Pancreas (tissue), 10 donors: ENCODE measurements at places on chromosomes 12 and 14. TPM values are rescaled to one million over a fixed set of nuclear protein-coding genes. Genes with fewer than 3 reads are reported as not detected.

DNA sequence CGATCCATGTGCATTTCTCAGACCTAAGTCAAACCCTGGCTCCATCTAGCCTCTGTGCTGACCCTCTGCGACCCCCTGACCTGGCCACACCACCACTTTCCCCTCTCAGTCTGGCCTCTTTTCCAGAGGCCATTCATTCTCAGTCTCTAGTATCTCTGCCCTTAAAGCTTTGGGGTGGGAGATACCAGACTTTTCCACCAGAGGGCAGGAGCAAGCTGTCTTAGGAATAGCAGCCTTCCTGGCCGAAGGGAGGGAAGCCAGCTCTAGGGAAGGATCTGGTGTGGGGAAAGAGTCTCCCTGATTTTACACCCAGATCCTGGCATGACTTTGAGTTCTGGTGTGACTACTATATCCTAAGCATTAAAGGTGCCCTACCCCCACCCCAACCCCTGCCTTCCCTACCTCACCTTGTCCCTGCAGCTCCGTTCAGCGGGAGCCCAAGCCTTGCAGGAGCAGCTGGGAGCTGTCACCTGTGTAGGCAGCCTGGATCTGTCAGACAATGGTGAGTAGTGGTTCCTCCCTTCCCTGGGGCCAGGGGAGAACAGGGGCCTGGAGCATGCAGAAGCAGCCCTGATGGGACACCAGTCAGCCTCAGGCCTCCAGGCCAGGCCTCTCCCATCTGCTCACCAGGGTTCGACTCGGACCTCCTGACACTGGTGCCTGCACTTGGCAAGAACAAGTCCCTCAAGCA is 6.6 kb downstream of the CARMIL3 start:
- H3K27ac ChIP-seq: no peak overlapping the region
- H3K4me3 ChIP-seq: no peak overlapping the region
- peak; percentile 85 for DNase-seq
- H3K27me3 ChIP-seq: no peaks in the 10 kb centered on the region
- H3K4me1 ChIP-seq: peaks cover 13% of the 10 kb centered on the region
- no peaks in the 10 kb centered on the region for H3K36me3 ChIP-seq

PLCZ1 gene
- not detected for total RNA-seq

GRCh38 chr12:3417113-3417512 is 73.9 kb upstream of the PRMT8 start:
- H3K4me3 ChIP-seq: no peak overlapping the region
- no peaks in the 10 kb centered on the region for H3K36me3 ChIP-seq
- H3K27ac ChIP-seq: no peak overlapping the region
- DNase-seq: no peak
- H3K27me3 ChIP-seq: no peaks in the 10 kb centered on the region
- peaks cover 20% of the 10 kb centered on the region for H3K4me1 ChIP-seq

PLD4 gene
- total RNA-seq: 0.52 TPM

TBX3 gene
- total RNA-seq: 1.9 TPM

ANKRD33 gene
- total RNA-seq: not detected

DNA sequence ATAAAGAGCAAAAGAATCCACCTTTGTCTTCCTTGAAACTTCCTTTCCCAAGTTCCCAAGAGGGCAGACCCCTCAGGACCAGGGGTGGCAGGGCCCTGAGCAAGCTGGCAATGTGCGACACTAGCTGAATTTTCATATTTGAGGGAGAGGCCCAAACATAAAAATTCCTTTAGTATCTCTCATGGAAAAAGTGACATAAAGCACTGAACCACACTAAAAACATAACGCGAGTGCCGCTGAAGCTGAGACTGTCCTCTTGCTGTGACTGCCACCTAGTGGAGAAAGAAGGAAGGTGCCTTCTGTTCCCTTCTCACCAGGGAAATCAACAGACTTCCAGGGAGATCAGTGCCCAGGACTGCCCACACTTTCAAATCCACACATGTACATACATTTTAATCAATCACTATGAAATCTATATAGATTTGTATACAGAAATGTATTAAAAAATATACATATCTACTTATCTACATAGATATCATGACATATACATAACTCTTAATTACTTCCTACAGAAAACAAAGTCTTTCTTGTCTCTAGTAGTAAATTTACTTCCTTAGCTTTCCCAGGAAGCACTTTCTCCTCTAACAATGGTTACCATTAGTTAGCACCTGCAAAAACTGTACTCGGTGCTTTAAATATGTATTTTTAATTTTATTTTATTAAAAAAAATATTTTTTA is 53.8 kb downstream of the SSH1 start:
- peak; percentile 79 for DNase-seq
- no peaks in the 10 kb centered on the region for H3K27me3 ChIP-seq
- H3K4me1 ChIP-seq: no peaks in the 10 kb centered on the region
- peaks cover 14% of the 10 kb centered on the region for H3K36me3 ChIP-seq
- H3K27ac ChIP-seq: peak overlapping the region; percentile 34

- H3K27ac ChIP-seq: no peak overlapping the region
- DNase-seq: no peak
- no peaks in the 10 kb centered on the region for H3K36me3 ChIP-seq
- H3K4me3 ChIP-seq: no peak overlapping the region
- no peaks in the 10 kb centered on the region for H3K4me1 ChIP-seq
- no peaks in the 10 kb centered on the region for H3K27me3 ChIP-seq
These were observed 311.9 kb downstream of the DAD1 start for GRCh38 chr14:22276913-22277816.

GRCh38 chr12:75439048-75439447 is 41.5 kb upstream of the GLIPR1 start:
- H3K36me3 ChIP-seq: no peaks in the 10 kb centered on the region
- no peak overlapping the region for H3K4me3 ChIP-seq
- DNase-seq: no peak
- no peaks in the 10 kb centered on the region for H3K4me1 ChIP-seq

DNA sequence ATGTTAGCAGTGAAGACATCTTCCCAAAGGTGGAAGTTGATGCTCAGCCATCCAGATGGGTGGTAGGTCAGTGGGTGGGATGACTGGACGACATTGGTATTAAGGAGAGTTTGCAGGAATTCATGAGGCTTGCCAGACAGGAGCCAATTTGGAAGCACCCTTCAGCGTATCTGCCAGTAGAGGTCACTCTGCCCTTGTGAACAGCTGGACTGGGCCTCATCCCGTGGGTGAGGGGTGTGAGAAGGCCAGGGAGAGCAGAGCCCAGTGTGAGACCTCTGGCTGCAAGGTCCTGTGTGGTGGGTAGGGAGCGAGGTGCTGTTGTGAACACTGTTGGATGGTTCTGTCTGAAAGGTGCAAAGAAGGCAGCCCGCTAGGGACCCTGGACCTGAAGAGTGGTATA is 37.7 kb downstream of the SLC5A8 start:
- no peaks in the 10 kb centered on the region for H3K4me1 ChIP-seq
- H3K27me3 ChIP-seq: no peaks in the 10 kb centered on the region
- H3K4me3 ChIP-seq: no peak overlapping the region

GRCh38 chr14:98350213-98350612 is 921.8 kb downstream of the BCL11B start:
- no peak for DNase-seq
- no peaks in the 10 kb centered on the region for H3K27me3 ChIP-seq
- no peak overlapping the region for H3K4me3 ChIP-seq
- H3K4me1 ChIP-seq: no peaks in the 10 kb centered on the region
- H3K27ac ChIP-seq: no peak overlapping the region
- no peaks in the 10 kb centered on the region for H3K36me3 ChIP-seq

- no peak for DNase-seq
- H3K27ac ChIP-seq: no peak overlapping the region
- H3K27me3 ChIP-seq: no peaks in the 10 kb centered on the region
- H3K36me3 ChIP-seq: no peaks in the 10 kb centered on the region
These were observed 350.1 kb downstream of the NELL2 start for GRCh38 chr12:44525806-44526654.

DNA sequence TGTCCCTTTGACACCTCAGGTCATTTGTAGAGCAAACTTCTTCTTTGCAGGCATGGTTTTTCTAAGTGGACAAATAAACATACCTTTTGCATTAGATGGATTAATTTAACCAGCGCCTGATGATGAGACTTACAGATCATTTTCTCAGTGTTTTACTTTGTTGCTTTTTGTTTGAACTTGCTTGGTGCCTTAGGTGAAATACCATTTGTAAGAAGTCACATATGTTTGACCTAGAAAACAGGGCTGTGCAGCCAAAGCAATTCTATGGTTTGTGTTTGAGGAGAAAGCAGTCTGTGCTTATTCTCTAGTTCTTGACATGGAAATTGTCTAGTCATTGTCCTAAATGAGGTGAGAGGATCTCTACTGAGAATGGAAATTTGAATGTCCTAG is 111.1 kb downstream of the DIP2B start:
- H3K4me1 ChIP-seq: peaks cover 5% of the 10 kb centered on the region
- H3K27ac ChIP-seq: no peak overlapping the region
- no peak overlapping the region for H3K4me3 ChIP-seq
- no peak for DNase-seq
- H3K27me3 ChIP-seq: no peaks in the 10 kb centered on the region

GRCh38 chr12:65640489-65640901 is 183.8 kb upstream of the HMGA2 start:
- no peak overlapping the region for H3K27ac ChIP-seq
- DNase-seq: no peak
- no peak overlapping the region for H3K4me3 ChIP-seq
- no peaks in the 10 kb centered on the region for H3K36me3 ChIP-seq
- H3K27me3 ChIP-seq: no peaks in the 10 kb centered on the region

GRCh38 chr12:29616664-29617406 is 119.3 kb upstream of the OVCH1 start:
- H3K36me3 ChIP-seq: no peaks in the 10 kb centered on the region
- H3K4me1 ChIP-seq: no peaks in the 10 kb centered on the region
- DNase-seq: no peak
- H3K27ac ChIP-seq: no peak overlapping the region
- no peak overlapping the region for H3K4me3 ChIP-seq
- no peaks in the 10 kb centered on the region for H3K27me3 ChIP-seq

DNA sequence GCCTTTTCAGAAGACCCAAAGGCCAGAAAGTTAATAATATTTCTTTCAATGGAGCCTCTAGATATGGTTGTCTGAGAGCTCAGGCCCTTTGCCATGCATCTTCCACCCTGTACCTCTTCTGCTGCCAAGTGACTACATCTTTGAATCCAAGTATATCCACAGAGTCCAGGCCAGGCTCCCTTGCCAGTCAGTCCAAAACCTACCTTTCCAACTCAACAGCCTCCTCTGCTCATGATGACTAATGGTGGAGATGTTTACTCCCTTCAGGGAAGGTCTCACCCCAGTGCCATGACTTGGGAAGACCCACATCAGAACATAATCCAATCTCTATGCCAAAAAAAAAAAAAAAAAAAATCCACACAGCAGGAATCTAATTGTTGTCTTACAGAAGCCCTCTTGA is 20.4 kb downstream of the TTC9 start:
- no peak overlapping the region for H3K27ac ChIP-seq
- no peaks in the 10 kb centered on the region for H3K4me1 ChIP-seq
- H3K27me3 ChIP-seq: no peaks in the 10 kb centered on the region
- DNase-seq: no peak

DNA sequence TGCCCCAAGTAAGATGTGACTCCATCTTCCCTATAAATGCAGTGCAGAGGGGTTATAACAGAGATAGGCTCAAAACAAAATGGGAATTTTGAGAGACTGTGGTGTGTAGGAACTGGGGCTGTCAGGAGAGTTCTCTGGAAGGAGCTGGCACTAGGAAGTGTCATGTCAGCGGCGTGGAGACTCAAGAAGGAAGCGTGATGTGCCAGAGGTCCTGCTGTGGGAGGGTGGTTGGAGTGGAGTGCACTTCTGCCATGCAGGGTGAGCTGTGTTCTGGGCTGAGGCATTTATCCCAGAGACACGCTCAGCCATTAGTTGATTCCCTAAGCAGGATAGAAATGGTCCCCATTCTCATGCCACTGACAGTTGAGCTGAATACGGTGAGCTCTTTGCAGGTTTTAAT is 19.0 kb downstream of the GLT1D1 start:
- H3K27ac ChIP-seq: no peak overlapping the region
- H3K36me3 ChIP-seq: no peaks in the 10 kb centered on the region
- H3K4me3 ChIP-seq: no peak overlapping the region
- H3K4me1 ChIP-seq: no peaks in the 10 kb centered on the region
- DNase-seq: no peak

GRCh38 chr14:38286452-38286851 is 30.6 kb upstream of the CLEC14A start:
- H3K27ac ChIP-seq: no peak overlapping the region
- H3K4me1 ChIP-seq: no peaks in the 10 kb centered on the region
- H3K36me3 ChIP-seq: no peaks in the 10 kb centered on the region
- H3K27me3 ChIP-seq: no peaks in the 10 kb centered on the region
- H3K4me3 ChIP-seq: no peak overlapping the region
- no peak for DNase-seq

CPNE6 gene
- total RNA-seq: not detected

DNA sequence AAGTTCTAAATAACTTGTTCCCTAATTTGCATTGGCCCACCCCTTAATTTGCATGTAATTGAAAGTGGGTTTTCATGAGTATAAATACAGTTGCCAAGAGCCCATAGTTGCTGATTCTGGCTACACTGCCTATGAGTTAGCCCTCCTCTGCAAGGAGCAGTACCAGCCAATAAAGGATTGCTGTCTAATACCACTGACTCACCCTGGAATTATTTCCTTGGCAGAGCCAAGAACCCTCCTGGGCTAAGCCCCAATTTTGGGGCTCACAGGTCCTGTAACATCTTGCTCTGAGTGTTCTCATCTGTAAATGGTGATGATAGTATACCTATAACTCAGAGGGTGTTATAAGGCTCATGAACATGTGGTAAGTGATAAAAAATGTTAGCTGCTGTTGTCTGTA is 6.8 kb downstream of the TTC8 start:
- H3K27me3 ChIP-seq: no peaks in the 10 kb centered on the region
- H3K27ac ChIP-seq: no peak overlapping the region
- DNase-seq: no peak
- H3K4me1 ChIP-seq: peaks cover 11% of the 10 kb centered on the region

DNA sequence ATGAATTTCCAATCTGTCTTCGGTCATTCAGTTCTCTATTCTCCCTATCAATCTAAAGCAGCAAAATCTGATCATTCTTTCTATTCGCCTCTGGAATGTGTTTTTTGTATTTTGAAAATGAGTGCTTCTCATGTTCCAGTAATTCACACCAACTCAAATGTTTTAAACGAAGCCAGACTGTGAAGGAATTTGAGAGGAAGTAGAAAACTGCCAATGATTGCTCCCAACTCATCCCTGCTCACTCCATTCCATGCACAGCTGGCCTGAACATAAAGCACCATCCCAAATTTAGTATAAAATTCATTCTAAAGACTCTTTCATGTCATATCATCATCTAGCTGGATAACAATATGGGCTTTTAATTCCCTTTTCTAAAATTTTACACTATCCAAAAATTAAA is 123.8 kb downstream of the DUSP6 start:
- DNase-seq: no peak
- H3K27me3 ChIP-seq: no peaks in the 10 kb centered on the region
- no peak overlapping the region for H3K27ac ChIP-seq
- no peaks in the 10 kb centered on the region for H3K36me3 ChIP-seq
- H3K4me3 ChIP-seq: no peak overlapping the region
- no peaks in the 10 kb centered on the region for H3K4me1 ChIP-seq

GRCh38 chr14:102419716-102420115 is 57.0 kb downstream of the TECPR2 start:
- H3K4me3 ChIP-seq: no peak overlapping the region
- no peaks in the 10 kb centered on the region for H3K36me3 ChIP-seq
- H3K4me1 ChIP-seq: no peaks in the 10 kb centered on the region
- no peak overlapping the region for H3K27ac ChIP-seq

TROAP gene
- total RNA-seq: 0.08 TPM
